ENCODE measurements at places on chromosomes 7 and 10.

- no peak for DNase-seq
Observed at GRCh38 chr7:135597926-135598305, 40.2 kb downstream of the NUP205 start.

GRCh38 chr10:102431452-102432124 is 786 bp downstream of the CUEDC2 start:
- DNase-seq = no peak

- DNase-seq = no peak
Observed at GRCh38 chr10:19782430-19783089, 33.7 kb upstream of the PLXDC2 start.

- DNase-seq = no peak
Observed at GRCh38 chr10:31871266-31872065, 57.2 kb downstream of the ARHGAP12 start.

DNA sequence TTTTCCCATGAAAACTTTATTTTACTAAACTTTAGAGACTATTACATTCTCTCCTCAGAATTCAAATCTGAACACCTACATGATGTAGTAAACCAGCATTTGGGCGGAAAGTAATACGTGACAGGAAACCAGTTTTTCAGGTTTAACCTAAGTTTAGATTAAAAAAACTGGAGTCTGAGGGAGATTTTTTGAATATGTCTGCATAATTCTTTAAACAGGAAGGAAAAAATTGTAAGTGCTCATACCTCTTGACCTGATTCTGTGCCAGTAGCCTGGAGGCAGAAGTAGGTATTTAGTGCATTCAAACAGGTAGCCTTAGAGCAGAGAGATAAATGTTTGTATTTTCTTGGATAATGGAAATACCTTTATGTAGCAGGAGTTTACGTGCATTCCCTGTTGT is 224.3 kb downstream of the MDFIC start:
- no peak for DNase-seq

- no peak for DNase-seq
Observed at GRCh38 chr7:87852306-87852705, 23.9 kb downstream of the SLC25A40 start.

GRCh38 chr7:68980011-68980410 is 618.3 kb upstream of the AUTS2 start:
- no peak for DNase-seq

DNA sequence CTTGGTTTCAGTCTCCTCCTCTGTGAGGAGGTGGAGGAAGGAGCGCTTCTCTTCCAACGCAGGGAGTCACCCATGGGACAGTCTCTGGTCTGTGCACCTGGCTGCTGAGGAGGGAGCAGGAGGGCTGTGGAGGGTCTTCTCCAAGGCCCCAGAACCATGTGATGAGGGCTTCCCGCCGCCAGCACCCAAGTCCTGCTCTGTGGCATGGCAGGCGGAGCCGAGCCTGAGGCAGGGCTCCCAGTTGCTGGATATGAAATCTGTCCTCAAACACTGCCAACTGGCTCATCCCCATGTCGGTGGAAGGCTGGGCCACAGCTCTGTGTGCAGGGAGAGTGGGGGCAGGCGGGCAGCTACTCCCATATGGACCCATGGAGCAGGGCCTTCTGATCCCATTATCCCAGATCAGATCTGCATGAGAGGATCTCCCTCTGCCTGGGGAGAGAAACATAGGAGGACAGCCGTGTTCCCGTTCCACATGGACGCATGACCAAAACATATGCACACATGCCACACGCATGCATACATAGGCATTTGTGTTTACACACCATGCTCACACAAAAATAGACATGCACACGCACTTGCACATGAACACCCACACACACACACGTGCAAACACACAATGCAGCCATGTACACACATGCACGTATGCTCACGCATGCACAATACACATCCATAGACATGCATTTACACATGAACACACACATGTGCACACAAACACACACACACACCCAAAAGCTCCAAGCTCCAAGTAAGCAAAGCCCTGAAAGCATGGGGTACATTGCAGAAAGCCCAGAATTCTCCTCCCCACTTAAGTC is 38.8 kb upstream of the EN2 start:
- DNase-seq = no peak

- no peak for DNase-seq
Observed at GRCh38 chr7:122407195-122407594, 102.6 kb upstream of the FEZF1 start.

DNA sequence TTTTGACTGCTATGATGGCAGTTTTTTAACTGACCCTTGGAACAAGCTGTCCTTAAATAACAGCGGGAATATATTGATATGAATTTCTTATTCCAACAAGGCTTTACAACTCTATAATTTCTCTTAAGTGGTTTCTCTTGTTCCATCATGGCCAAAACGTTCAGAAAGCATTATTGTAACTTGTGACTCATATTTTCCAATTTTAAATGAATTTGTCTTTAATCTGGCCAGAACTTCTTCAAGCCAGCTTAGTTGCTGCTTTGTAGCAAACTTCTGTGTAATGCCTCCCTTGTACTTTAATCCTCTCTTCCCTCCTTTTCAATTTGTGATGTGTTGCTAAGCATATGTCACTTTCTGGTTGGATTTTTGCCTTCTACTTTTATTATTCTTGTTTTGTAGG is 271.9 kb downstream of the KIF20B start:
- DNase-seq = no peak

DNA sequence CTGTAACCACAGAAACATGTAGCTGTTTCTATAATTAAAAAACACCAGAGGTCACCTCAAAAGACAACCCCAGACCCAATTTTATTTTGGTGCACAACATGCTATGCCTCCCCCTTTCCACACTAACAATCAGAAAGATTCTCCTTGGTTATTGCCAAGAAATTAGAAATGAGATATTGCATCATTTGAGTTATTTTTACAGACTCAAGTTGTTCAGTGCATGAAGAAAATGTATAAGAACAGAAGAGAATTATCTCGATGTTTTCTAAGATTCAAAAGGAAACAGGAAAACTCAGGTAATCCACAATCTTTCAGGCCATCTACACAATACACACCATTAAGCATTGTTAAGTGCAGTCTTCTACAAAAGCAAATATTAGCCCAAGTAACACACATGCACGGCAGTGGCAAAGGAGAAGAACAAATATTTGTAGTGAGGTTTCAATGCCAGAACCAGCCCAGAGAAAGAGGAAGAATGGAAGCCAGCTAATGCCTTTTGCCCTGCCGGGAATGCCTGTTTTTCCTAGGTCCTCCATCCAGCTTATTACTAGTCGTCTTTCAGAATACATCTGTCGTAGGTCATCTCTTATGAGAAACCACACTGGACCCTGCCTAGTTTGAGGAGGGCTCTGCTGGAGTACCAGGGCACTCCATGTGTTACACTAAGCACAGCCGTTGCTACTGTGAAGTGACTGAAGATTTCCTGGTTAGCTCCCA is 67.6 kb upstream of the C1GALT1 start:
- no peak for DNase-seq

DNA sequence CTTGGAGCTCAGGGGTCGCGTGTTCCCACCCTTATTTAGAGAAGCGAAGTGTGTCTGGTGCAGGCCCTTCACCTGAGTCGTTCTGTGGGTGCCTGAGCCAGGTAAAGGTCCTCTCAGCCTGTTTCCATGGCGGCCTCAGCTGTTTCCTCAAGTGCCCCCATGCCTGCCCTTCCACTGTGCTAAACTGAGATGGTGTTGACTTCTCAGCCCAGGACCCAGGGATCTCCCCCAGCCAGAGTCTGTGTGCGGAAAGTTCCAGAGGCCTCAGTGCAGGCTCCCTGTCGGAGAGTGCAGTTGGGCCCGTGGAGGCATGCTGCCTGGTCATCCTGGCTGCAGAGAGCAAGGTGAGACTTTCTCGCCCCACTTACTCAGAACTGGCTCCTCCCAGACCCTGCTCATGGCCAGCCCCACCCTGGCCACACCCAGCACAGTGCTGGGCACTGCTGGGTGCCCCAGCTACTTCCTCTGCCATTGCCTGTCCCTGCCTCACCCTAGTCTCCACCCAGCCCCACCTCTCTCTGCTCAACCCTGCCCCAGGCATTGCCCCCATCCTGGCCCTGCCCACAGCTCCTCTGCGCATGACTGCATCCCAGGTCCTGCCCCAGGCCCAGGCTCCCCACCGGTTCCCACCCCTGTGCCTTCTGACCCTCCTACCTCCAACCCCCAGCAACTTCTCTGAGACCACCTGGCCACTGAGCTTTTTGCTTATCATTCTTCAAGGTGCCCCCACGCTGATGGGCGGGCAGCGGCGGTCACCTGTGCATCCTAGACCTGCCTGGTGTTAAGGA is 20.3 kb downstream of the NACAD start:
- DNase-seq = no peak

DNA sequence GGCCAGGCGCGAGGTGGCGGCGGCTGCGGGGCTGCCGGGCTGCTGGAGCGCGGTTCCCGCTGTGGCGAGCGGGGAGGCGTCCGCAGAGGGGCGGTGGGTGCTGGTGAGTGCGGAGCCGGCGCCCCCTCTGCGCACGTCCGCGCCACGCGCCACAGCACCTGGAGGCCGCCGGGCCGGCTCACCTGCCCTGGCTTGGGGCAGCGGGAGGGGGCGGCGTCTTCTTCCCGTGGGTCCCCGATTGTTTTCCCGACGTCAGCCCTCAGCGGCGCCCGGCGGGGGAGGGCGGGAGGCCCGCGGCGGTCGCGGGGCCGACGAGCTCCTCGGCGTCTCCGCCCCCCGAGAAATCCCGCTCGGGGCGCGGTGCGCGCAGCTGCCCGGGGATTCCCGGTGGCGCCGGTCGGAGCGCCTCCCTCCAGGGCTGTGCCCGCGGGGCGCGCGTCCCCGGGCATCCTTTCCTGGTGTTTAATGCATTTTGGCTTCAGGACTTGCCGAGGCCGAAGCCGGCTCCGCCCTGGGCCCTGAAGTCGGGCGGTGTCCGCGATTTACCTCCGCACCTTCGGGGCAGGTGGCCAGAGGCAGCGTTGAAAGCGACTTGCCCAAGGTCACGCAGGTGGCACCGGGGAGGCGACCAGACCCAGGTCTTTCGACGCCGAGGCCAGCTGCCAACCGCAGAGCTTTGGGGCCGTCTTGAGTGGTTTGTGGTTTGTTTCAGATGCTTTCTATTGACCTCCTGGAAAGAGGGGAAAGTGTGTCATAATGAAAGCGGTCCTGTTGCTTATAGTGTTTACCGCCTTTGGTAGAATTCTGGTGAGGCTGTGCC is 561 bp downstream of the PLEKHA1 start:
- no peak for DNase-seq

- peak; percentile 77 for DNase-seq
Observed at GRCh38 chr7:35624299-35625186, 70.4 kb downstream of the HERPUD2 start.

GRCh38 chr7:100588438-100588837 is 2.3 kb downstream of the FBXO24 start:
- DNase-seq = no peak

GRCh38 chr7:94547126-94547525 is 37.5 kb downstream of the CASD1 start:
- no peak for DNase-seq

GRCh38 chr7:118467381-118467780 is 242.9 kb downstream of the ANKRD7 start:
- DNase-seq = no peak

DNA sequence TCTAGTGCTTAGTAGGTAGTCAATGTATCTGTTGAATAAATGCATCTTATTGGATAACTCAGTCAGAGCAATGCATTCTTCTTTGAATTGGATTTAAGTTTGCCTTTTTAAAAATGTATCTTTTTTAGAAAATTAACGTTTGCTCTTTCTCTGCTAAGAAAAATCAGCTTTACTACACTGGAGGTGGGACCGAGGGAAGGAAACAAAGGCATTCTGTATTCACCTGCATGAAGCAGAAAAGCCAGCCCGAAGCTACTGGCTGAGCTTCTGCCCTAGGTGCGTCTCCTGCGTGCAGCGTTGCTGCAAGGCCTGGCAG is 22.2 kb upstream of the ITGB1 start:
- no peak for DNase-seq

DNA sequence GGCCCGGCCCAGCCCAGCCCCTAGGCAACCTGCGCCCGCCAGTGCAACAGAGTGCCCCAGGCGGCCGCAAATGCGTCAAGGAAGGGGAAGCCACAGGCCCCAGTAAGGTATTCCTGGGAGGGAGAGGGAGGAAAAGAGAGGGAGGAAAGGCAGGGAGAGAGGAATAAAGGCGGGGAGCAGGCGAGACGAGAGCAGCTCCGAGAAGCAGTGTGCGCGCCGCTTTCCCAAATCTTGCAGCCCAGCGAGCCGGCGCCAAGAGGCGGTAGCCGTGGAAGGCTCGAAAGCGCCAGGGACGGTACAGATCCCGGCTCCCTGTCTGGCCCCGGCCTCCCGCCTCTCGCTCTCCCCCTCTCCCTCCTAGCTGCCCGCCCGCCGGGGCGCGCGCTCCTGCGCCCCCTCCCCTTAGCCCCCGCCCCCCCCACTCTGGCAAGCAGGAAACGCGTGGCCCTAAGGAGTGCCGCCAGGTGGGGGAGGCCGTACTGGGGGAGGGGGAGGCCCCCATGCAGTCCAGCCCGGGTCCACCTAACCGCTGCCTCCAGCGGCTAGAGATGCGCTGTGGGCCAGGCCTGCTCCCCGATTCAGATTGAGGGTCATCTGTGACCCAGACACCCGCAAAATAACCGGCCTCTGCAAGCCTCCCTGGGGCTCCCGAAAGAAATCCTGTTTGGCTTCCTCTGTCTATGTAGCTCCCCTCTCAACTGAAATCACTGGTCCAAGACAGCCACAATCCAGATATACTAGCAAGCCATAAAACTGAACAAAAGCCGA is 4.3 kb downstream of the HOXA10 start:
- DNase-seq = no peak

DNA sequence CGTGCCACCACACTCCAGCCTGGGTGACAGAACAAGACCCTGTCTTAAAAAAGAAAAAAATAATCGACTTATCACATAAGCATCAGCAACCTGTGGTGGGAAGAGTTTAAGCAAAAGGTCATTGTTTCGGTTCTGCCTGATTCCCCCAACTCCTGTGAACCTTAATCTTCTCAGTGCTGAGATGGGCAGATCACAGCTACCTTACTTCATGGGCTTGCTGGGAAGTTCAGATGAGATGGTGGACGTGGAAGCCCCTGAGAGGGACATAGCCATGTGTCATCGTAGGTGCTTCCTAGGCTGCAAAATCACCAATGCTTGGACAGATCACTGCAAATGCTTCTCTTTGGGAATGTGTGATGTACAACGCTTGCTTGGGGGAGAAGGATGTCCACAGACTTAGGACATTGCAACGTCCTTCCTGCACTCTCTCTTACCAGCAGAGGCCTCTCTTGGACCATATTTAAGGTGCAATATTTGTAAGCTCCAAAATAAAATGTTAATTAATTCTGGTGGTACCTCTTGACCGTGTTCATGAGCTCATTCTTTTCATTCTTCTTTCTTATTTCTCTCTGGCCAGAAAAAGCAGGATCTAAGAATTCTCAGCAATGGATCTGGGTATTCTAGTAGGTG is 8.6 kb downstream of the GJD4 start:
- DNase-seq = no peak
